Kidney tubule cell (primary cell): ENCODE measurements at places on chromosomes 12 and 14.

GRCh38 chr14:88933191-88933590 lies 108.7 kb downstream of the TTC8 start:
- DNase-seq, result no peak

DNA sequence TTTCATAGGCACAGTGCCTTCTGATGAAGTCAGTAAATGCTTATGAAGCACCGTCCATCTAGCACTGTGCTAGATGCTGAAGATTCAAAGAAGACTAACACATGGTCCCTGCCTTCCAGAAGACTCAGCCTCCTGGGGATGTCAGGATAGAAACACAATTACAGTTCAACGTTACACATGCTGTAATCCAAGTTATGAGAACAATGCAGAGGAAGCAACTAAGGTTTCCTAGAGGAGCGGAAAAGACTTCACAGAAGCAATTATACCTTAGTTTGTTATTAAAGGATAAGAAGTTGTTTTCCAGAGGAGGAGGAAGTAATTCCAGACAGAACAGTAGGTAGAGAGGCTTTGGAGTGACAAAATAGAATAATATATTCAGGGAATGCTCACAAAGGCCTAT lies 66.9 kb upstream of the FGD4 start:
- peak; percentile 50 for DNase-seq

DNA sequence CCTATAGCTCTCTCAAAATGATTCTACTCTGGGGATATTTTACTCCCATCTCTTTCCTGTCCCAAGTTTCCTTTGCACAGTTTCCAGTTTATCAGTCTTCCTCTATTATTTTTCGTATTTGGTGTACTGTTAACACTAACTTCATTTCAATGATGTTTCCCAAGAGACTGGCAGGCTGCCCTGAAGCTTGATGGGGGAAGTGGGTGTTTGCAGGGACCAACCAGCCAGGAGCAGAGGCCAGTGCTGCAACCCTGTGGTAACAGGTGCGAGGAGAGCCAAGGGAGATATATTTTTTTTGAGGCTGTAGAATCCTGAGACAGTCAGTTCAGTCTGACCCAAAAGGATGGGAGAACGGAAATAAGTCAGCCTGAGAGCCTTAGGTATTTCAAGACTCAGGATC lies 11.8 kb upstream of the CEBPE start:
- no peak for DNase-seq

- no peak for DNase-seq
Observed at GRCh38 chr14:64591809-64592208, 42.0 kb downstream of the PPP1R36 start.

GRCh38 chr12:3757261-3757660 lies 4.4 kb upstream of the CRACR2A start:
- DNase-seq, result no peak

DNA sequence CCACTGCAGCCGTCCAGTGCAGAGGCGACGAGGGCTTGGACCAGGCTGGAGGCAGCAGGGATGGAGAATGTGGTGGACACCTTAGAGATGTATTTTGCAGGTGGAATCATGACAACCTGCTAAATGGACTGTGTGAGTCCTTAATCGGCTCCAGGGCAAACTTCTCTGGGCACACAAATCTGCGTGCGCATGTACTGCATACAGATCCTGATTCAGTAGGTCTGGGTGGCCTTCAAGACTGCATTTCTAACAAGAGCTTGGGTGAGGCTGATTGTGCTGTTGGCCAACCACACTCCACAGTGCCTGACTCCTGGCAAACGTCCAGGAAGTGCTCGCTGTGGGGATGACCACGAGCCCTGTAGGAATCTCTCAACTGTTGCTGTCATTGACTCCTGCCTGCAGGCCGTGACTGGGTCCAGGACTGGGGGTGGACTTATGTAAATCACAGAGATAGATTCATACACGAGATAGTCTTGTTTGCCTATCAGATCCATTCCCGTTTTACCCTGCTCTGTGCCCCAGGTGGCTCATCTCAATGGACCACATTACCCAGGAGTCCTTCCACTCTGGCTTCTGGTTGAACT lies 27.2 kb downstream of the JDP2 start:
- peak; percentile 94 for DNase-seq

DNA sequence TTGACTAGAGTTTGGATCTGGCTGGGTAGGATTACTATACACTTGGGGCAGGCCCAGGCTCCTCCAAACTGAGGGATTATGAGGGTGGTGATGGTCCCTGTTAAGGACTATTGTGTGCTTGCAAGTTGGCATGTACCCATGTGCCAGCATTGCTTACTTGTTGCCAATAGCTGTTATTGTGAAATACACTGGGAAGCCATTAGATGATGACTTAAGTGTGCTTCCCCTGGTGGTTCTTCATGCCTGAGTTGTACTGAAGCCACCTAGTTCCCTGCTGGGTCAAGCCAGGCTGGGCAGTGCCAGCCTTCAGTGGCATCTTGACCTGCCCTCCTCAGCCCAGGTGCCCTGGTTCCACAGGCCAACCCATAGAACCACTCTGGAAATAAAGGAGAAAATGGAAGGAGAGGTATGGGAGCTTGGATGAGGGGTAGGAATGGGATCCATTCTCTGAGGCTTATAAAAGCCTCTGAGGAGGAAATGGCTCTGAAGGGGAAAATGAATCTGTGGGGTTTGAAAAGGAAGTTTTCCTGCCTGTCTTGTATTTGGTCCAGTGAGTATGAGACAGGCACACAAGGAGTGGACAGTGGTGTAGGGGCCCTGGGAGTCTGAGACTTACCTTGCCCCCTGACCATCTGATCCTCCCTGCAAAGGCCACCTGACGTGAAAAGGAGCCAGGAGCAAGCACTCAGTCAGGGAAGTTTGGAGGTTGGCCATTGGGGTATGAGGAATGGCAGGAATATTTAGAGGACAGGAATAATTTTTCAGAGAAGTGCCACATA lies 724 bp downstream of the LTB4R start:
- DNase-seq, result peak; percentile 49

- DNase-seq, result peak; percentile 65
Observed at GRCh38 chr12:252636-253035, 10.0 kb downstream of the SLC6A13 start.

- no peak for DNase-seq
Observed at GRCh38 chr12:97283297-97283696, 179.3 kb upstream of the RMST start.

GRCh38 chr14:72419226-72419775 lies 474.6 kb downstream of the DPF3 start:
- DNase-seq, result no peak

- DNase-seq, result peak; percentile 79
Observed at GRCh38 chr12:3205742-3206519, 128.8 kb downstream of the TSPAN9 start.

GRCh38 chr12:122949816-122950675 lies 16.2 kb downstream of the ABCB9 start:
- DNase-seq, result no peak

GRCh38 chr14:90060312-90060964 lies 1.4 kb upstream of the KCNK13 start:
- DNase-seq, result peak; percentile 56

DNA sequence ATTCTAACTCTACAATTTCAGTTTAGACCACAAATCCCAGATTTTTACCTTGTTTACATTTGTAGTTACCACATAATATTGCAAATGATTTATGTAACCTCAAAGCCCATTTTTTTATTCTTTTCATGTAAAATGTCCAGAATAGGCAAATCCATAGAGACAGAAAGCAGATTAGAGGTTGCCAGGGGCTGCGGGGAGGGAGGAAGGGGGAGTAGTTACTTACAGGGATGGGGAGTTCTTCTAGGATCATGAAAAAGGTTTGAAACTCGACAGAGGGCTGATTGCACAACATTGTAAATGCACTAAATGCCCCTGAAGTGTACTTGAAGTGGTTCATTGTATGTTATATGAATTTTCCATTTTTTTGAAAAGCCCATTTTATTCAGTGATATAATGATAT lies 66.5 kb downstream of the PPP2R5C start:
- no peak for DNase-seq

DNA sequence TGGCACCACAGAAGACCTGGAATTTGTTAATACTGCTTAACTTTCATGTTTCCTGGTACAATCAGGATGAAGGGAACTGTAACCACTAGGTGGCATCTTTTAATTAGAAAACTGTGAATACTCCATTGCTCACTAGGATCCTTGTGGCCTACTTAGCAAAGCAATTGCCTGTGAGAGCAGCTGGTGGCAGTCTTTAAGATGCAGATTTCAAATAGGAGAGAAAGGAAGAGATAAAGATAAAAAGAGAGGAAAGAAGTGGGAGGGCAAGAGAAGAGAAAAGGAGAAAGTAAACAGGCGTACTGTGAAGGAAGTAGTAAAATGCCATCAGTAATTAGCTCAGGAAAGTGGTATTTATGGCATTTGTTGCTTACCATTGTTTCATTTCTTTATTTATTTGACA lies 114.5 kb downstream of the RAD51B start:
- DNase-seq, result peak; percentile 84

DNA sequence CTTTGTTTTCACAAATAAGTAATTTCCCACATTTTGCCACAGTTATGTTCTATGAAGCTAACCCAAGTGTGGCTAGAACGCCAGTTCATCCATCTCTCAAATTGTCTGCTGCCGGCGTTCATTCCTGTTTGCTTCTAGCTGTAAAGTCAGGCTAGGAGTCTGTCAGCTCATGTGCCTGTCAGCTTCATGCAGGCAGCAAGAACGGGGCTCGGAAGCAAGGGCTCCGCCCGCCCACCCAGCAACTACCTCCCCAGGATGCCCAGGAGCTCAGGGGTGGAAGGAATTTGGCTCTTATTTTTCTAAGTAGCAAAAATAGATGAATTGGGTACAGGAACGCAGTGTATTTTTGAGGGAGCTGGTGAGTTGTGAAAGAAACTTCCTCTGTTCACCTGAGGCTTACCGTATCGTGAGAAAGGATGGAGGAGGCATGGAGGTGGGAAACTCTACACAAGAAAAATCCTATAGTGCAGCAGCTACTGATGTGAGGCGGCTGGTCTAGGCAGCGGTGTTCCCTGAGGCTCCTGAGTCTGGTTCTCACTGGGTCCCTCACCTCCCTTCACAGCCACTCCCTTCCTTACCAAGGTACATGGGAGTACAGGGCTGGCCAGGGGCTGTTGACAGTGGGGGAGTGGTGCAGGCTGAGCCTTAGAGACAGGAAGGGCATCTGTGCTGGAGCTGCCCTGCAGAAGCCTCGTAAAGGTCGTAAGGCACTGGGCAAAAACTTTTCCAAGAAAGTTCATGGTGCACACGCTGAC lies 54.5 kb upstream of the AMN start:
- no peak for DNase-seq

DNA sequence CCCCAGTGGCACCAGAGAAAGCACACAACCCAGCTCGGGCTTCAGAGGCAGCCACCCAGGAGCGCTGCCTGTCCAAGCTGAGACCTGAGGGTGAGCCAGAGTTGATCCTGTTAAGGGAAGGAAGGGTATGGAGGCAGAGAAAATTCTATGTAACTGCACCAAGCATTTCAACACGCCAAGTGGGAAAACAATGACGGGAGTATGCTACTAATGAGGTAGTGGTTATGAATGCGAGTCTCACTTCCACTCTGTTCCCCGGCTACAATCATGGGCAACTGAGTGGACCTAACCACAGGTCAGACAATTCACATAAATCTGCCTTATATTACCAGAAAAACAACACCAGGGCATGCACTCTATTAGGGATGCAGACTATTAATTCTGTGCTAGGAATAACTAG lies 9.9 kb downstream of the ATG14 start:
- no peak for DNase-seq

DNA sequence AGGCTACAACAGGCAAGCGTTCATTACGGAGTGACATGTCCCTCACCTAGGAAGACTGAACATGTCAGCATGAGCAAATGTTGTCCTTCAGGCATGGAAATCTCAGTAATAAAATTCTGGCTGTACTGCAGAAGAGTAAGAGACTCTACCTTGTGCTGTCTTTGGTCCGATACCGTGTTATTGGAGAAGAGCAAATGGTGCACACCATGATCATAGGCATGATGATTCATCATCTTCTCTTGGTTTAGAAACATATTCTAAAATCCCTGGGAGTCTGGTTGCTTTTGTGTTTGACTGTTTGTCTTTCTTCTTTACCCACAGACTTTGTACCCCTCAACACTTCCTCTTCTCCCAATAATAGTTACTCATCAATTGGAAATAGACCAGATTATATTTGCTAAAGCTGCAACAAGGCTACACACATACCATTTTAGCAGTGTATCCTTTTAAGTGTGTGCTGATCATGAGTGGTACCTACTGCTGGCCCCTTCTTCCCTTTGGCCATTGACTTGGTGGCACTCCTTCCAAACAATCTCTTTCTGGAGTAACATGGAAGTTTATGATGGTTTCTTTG lies 93.5 kb downstream of the RTN1 start:
- DNase-seq, result no peak

DNA sequence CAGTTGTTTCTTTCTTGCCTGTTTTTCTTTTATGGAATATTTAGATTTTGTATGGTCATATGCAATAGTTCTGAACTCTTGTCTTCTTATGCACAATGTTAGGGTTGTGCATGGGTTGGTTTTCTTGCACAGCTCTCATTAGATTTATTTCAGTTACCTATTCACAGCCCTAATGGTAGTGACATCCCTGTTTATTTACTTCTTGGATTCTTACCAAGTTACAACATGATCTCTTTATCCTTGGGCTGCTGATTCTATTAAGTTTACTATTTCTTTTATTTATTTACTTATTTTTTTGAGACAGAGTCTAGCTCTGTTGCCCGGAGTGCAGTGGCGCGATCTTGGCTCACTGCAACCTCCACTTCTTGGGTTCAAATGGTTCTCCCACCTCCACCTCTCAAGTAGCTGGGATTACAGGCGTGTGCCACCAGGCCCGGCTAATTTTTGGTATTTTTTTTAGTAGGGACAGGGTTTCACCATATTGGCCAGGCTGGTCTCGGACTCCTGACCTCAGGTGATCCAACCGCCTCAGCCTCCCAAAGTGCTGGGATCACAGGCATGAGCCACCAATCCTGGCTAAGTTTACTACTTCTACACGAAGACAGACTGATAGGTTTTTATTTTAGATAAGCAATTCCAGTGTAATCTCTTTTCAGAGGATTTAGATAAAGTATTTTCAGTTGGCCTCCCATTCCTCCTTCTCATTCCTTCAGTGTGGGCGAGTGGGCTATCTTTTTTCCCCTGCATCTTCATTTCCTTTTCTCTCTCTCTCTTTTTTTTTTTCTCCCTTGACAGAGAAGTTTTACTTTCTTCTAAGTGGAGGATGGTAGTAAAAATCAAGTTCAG lies 395.1 kb upstream of the RGS6 start:
- no peak for DNase-seq

DNA sequence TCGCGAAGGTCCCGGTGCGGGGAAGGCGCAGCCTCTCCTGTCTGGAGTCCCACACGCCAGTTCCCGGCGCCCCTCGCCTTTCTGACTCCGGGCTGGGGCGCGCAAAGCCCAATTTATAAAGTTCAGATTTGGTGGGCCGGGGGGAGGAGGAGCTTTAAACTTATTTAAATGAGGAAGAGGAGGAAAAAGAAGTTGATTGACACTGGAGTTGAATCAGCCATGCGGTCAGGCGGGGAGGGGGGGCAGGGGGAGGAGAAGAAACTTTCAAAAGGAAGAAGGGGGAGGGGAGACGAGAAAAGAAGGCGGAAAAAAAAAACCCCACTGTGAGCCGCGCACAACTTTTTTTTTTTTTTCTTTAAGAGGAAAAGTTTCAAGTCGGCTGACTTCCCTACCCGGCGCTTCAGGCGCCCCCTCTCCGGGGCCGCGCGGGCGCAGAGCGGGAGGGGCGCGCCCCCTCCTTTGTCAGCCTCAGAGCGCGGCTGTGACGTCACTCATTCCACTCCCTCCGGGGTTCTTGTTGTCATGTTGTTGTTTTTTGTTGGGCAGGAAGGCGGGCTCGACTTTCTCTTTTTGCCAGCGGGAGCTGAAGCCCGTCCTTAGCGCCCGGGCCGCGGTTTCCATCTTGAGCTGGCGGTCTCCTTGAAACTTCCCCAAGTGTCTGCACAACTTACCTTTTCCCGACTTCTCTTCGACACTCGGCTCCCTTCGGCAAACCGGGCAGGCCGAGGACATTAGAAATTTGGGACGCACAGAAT lies at the start of gene ZFP36L1:
Gene ZFP36L1, minus strand, starts transcription at position 89 of the 755 bp plus-strand sequence. CDS start 129 bp downstream, outside the sequence.
- DNase-seq, result peak; percentile 98
